ENCODE measurements at places on chromosomes 1 and 21. TPM values are rescaled to one million over a fixed set of nuclear protein-coding genes. Genes with fewer than 3 reads are reported as not detected.

Gene CRP
- polyA plus RNA-seq, result 1.3 TPM

GRCh38 chr1:67280696-67281095, 27.0 kb upstream of the IL12RB2 start:
- DNase-seq, result no peak

DNA sequence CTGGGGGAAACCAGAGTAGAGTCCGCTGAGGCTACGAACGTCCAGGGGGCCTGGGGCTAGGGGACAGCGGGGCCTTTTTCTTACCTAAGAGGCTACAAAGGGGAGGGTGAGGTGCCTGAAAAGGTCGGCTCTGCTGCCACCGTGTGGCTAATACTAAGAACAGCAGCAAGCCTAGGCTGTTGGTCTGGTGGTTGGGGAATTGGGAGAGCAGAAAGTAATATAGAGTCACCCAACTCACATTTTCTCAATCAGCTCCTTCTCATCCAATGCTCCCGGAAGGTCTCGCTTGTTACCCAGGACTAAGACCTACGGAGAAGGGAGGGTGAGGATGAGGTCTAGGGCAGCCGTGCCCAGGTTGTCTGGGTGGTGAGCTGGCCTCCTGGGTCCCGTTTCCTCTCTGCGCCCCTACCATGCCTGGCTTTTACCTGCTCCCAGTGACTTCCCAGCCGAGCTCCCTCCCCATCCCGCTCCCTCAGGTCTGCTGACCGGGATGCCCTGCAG, 9.3 kb downstream of the ARL8A start:
- peak; percentile 71 for DNase-seq

Gene SH3BP5L
- polyA plus RNA-seq, result 15.0 TPM

Gene DENND4B
- polyA plus RNA-seq, result 76.0 TPM

DNA sequence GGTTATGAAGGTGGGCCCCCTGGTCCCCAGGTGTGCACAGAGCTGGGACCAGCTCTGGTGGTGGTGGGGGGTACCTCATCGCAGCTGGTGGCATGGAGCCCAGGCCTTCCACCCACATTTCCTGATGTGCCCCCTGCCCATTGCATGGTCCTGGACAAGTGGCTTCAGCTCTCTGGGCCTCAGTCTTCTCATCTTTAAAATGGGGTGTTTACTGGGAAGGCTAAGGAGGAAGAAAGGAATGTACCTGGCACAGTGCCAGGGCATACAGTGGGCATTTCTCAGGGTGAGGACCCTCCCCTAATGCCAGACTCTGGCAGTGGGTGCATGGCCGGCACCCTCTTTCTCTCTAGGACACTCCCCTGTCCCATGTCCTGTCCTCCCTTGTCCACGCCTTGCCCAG, 7.5 kb downstream of the CLCNKB start:
- DNase-seq, result no peak

DNA sequence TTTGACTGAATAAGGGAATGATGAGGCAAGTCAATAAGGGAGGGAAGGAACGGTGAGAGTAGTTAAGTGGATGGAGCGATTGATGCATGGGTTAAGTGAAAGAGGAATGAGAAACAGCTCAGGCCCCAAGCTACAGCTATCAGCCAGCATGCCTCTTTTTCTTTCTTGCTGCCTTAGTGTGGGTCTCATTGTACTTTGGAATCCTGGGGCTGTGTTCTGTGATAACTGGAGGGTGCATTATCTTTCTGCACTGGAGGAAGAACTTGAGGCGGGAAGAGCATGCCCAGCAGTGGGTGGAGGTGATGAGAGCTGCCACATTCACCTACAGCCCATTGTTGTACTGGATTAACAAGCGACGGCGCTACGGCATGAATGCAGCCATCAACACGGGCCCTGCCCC, 1.0 kb downstream of the TEX38 start:
- DNase-seq, result no peak

- DNase-seq, result no peak
These were observed 117.5 kb upstream of the NEGR1 start for GRCh38 chr1:72399807-72400206.

Gene BLACAT1
- 0.14 TPM for polyA plus RNA-seq

GRCh38 chr1:86504137-86504479, 35.4 kb downstream of the CLCA1 start:
- no peak for DNase-seq

Gene ATAD3C
- 2.8 TPM for polyA plus RNA-seq

GRCh38 chr21:34520764-34521508, 8.9 kb upstream of the KCNE1 start:
- DNase-seq, result no peak

Gene PLEKHA6
- polyA plus RNA-seq, result 1.4 TPM

- no peak for DNase-seq
These were observed 183.5 kb downstream of the RERE start for GRCh38 chr1:8633741-8634501.

DNA sequence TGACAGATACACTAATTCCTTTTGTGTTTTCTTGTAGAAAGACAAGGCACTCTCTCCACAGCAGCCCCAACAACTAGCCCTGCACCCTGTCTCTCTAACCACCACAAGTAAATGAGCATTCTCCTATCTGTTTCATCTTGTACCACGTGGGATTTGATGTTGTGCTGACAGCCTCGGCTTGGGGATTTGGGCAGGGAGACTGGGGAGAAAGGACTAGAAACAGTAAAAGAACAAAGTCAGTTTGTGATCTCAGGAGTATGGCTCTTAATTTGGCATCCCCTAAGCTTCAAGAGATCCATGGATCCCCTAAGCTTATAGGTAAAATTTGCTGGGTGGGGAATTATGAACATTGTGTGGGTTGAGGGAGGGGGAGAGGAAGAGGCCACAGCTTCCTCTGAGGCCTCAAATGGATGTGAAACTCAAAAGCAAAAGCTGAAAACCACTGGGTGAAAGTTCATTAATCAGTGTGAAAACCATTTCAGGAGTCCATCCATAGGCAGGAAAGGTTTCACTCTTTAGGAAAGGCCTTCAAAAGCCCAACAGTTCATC, 3.1 kb downstream of the C1orf162 start:
- DNase-seq, result peak; percentile 60

- no peak for DNase-seq
These were observed 5.8 kb upstream of the SLC44A5 start for GRCh38 chr1:75616436-75617433.

Gene KMO
- polyA plus RNA-seq, result 3.0 TPM

DNA sequence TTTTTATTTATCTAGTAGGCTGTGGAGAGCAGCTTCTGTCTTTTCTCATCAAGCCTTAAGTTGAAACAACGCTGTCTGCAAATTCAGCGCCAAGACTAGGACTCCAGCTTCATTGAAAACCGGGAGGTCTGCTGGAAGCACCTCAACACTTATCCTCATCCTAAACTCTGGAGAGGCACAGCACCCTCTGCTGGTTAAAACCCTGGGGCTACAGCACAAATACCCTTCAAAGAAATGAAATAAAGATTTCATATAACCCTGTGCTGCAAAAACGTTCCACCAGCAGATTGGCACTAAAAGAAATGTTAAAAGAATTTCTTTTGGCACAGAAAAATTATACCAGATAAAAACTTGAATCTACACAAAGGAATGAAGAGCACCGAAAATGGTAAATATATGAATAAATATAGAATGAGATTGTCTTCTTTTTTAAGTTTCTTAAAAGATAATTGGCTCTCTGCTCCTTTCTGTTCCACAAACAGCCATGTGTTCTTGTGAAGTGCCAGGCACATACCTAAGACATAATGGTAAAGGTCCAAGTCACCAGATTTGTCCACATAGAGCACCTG, 227.7 kb upstream of the SAMSN1 start:
- peak; percentile 27 for DNase-seq

- DNase-seq, result no peak
These were observed 86.8 kb downstream of the LRRC8C start for GRCh38 chr1:89719502-89720306.

DNA sequence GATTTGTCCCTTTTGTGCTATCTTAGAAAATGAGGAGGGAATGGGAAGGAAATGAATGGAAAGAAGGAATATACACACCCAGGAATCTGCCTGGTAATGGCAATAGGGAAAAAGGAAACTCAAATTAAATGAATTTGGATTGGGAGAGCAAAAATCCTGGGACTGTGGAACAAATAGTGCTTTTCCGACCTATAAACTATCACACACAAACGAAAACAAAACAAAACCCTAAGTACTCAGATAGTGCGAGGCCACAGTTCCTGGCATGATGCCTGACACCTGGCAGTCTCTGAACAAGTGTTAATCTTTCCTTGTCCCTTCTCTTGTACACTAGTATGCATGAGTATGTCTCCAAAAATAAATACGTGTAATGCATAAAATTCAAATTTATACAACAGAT, 319.8 kb upstream of the SPAG17 start:
- no peak for DNase-seq

DNA sequence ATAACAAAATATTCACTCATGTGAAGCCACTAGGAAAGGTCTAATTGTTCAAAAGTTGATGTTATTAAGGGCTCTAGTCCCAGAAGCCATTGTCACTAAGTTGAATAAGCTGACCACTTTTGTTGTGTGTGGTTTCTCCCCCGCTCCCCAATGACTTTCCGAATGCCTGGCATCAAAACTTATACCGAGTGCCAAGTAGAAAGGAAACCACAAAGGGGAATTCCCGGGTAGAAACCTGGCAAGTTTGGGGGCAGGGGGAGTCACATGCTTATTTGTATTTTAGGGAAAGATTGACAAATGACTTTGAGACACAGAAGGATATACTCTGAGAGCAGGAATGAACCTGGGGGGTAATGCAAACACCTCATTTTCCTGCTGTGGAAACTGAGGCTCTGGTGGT, 154.1 kb downstream of the TGFBR3 start:
- no peak for DNase-seq

DNA sequence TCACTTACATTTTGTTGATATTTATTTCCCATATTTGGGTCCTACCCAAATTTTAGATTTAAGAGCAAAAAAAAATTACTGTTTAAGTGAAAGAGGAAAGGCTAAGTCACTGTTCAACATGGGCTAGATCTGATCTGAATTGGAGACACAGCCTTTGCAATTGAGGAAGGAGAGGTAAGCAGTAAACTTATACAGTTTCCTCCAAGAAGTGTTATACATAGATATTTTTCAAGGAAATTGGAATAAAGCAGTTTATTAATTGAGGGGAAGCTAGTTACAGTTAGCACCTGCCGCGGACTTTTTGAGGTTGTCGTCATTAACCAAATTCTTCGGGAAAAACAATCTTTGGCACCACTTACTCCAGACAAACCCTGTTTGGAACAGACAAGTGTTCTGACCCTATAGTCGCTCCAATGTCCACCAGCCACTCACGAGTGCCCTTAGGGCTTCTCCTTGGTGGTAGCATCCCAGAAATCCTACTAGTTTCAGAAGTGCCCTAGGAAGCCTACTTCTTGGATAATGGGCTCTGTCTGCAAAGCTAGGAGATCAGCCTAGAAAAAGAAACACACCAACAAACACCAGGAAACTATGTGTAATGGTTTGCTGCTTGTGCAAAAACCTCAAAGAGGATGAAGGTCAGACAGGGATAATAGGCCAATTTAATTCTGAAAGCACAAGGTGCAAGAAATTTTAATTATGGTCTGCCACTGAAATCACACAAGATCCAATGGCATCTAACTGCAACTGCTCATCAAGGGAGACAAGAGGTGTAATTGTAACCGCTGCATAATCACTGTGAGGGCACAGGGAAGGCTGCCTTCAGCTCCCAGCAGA, 2.5 kb downstream of the WLS start:
- no peak for DNase-seq

Gene OLIG1
- polyA plus RNA-seq, result 0.14 TPM

DNA sequence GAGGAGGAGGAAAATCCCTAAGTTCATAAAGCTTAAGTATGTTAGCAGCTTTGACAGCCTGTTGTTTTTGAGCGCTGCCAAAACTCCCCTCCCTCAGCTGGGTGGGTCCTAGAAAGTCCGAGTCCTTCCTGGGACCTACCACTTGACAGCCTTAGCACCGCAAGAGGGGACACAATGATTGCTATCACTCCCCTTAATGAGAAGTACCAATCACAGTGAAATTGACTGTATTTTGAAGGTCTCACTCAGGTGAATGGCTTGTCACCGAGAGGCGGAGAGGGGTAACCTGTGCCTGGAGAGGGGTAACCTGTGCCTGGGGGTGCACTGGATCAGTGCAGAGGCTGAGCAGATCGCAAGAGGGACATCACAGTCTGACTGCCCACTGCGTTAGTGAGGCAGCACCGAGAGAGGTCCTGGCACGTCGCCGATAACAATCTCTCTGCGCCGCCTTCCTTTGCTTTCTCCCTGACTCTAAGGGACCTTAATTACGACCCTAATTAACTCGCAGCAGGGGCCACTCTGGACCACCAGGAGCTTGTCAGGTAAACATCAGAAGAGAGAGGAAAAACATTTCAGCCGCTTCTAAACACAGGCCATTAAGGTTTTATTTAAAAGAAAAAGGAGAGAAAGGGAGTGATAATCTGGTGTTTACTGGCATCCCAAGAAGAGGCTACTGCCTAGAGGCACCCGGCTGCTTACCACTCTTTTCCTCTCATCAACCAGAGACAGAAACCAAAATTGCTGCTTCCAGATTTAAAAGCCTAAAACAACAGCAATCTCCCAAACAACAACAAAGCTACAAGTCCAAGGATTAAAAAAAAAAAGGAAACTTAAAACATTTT, 25.7 kb upstream of the KCNK1 start:
- DNase-seq, result no peak

DNA sequence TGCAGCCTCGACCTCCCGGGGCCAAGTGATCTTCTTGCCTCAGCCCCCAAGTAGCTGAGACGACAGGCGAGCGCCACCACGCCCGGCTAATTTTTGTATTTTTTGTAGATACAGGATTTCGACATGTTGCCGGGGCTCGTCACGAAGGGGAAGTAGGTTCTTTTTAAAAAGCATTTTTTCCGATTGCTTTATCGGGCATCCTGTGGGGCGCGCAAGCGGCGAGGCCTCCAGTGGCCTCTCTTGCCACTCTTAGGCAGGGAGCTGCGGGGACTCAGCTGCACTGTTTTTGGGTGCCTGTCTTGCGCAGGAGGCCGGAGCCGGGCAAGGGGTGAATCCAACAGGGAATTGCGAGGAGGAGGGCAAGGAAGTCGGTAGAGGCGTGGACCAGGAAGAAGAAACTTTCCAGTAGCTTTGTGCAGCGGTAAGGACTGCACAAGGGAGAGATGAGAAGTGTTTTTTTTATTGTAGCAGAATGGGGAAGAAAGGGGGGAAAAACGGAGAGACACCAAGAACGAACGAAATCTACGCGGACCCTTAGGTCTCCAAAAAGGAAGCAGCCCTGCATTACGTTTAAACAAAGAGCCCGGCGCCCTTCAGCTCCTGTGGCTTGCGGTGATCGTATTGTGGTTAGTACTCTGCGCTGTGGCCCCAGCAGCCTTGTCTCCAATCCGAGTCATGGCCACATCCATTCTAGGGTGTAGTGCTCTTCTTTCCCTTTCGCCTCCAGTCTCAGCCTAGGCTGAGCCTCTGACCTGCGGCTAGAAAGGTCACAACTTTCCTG, 164.8 kb downstream of the PPIAL4G start:
- no peak for DNase-seq

GRCh38 chr1:56061824-56062223, 517.5 kb downstream of the PLPP3 start:
- DNase-seq, result no peak

GRCh38 chr1:116990612-116991151, 10.9 kb upstream of the CD101 start:
- no peak for DNase-seq

GRCh38 chr1:223017291-223017690, 125.8 kb downstream of the TLR5 start:
- DNase-seq, result no peak

- no peak for DNase-seq
These were observed 165.8 kb upstream of the JUN start for GRCh38 chr1:58949551-58950220.

- no peak for DNase-seq
These were observed 3.2 kb downstream of the TMEM201 start for GRCh38 chr1:9591669-9592509.

GRCh38 chr1:188825471-188825870, 1652.2 kb downstream of the BRINP3 start:
- DNase-seq, result no peak

Gene PTGER3
- 1.8 TPM for polyA plus RNA-seq

- DNase-seq, result no peak
These were observed 448.6 kb downstream of the KIF26B start for GRCh38 chr1:245603311-245603865.
